Activated B cell treated with CpG ODN at 0.5 μM for 24 hours (primary cell): ENCODE measurements at places on chromosomes 4 and X. TPM values are rescaled to one million over a fixed set of nuclear protein-coding genes. Genes with fewer than 3 reads are reported as not detected.
A peak's percentile ranks its signal among the peaks of the same experiment; 100 is the strongest.

C1QTNF7 gene
- not detected in 2 replicates for total RNA-seq

GRCh38 chrX:150200820-150201287 lies 162.3 kb upstream of the MAMLD1 start:
- DNase-seq, result peak; percentile 15

DNA sequence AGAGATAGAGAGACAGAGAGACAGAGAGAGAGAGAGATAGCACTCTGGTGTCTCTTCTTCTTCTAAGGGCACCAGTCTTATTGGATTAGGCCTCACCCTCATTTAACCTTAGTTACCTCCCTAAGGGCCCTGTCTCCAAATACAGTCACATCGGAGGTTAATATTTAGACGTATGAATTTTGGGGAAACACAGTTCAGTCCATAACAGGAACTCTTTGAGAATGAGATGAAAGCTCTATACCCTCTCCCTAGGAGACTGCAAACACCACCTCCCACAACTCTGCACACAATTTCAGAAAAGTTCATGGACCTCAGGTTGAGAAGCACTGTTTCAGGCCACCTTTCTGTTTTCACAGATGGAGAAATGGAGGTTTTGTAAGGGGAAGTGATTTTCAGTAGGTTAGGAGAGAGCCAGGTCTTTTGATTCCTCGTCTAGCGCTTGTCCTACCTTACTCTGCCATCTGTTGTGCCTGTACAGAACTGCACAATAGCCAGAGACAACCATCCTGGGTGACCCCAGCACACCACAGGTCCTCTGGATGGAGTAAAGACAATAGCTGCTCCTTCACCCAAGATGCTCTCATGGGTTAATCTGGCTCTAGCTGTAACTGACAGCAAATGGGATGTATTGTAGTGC lies 16.9 kb upstream of the LOC101059915 start:
- DNase-seq, result no peak

DNA sequence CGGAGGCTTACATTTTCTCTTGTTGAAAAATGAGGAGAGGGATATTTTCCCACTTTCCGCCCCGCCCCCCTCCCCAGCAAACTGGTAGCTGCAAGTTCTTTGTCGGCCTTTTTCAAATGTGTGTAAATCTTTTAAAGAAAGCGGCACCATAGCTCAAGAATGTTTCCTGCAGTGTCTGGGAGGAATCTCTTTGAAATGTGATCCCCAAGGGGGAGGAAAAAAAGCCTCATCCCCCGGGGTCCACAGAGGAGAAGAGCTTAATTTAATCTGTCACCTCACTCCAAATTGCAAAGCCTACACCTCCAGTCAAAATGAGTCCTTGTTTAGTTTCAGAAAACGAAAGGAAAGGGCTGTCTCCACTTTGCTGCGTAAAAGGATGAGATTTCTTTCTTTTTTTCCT lies 34.8 kb downstream of the ASMT start:
- no peak for DNase-seq

SLC4A4 gene
- total RNA-seq, result not detected in 2 replicates

DNA sequence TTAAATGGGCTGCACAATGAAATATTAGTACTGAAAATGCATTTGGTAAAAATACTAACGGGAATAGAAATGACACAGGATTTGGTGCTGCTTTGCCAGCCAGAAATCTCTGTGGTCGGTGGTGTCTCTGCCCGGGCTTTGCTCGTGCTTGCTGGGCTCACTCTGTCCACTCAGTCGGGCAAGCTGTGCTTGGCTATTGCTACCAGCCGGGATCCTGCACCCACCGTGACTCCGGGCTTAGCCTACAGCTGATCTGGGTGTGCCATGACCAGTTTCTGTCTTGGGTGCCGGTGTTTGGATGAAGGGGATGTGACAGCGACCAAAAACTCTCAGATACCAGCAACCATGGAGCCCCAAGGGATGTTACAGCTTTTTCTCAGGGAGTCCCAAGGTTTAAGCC lies 487.7 kb downstream of the TECRL start:
- no peak for DNase-seq
